Amniotic epithelial cell (primary cell): ENCODE measurements at places on chromosomes 16 and 17.
A peak's percentile ranks its signal among the peaks of the same experiment; 100 is the strongest.

DNA sequence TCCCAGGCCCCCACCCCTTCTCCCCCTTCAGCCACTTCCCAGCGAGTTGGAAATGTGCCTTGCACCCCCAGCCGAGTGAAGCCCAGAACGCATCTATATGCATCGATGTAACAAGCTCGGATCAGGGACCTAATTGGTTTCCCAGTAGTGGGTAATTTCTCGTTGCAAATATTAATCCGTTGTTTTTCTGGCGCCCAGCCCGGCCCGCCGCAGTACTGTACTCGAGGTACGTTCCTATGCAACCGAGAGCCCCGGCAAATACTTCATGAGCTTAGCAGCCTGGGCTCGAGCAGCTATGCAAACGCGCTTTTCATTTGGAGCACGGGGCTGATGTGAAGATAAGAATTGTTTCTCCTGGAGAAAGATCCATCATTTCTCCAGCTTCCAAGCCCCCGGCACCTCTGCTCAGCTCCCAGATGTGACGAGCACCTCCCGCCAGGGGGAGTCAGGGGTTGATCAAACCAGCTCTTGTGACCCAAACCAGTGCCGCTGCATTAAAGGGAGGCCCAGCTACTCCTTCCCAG lies 229.8 kb downstream of the KATNIP start:
- DNase-seq: peak; percentile 59

DNA sequence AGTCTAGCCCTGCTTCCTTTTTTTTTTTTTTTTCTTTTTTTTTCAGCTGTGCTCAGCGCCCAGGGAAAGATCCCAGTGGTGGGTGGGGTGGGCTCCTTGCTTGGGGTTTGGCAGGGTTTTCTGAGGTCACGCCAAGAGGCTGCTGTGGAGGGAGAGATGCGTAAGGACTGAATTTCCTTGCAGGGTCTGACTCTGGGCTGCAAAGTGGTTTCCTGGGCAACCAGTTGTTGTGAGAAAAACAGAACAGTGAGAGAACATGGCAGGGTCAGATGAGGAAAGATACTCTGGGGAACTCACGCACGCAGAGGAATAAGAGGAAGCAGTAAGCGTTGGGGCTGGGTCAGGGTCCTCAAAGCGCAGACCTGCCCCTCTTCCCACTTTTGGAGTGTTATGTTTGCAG lies 119.5 kb downstream of the IRF8 start:
- DNase-seq: peak; percentile 31

- no peak for DNase-seq
These were observed 36.6 kb upstream of the NACA2 start for GRCh38 chr17:61627658-61628057.

DNA sequence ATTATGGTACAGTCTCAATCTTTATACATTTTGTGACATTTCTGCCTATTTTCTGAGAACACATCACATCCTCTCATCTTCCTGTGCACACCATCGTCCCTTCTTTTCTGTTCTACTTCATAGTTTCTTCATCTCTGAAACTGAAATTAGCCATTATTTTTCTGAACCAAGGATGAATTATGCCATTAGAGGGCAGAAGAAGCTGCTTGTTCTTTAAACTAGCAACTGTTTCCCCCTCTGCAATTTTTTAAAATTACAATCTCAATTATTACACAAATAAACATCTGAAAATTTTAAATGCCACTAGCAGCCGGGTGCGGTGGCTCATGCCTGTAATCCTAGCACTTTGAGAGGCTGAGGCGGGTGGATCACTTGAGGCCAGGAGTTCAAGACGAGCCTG lies 41.3 kb downstream of the RBBP6 start:
- peak; percentile 49 for DNase-seq

- DNase-seq: no peak
These were observed 56.7 kb downstream of the YPEL2 start for GRCh38 chr17:59388069-59388556.

DNA sequence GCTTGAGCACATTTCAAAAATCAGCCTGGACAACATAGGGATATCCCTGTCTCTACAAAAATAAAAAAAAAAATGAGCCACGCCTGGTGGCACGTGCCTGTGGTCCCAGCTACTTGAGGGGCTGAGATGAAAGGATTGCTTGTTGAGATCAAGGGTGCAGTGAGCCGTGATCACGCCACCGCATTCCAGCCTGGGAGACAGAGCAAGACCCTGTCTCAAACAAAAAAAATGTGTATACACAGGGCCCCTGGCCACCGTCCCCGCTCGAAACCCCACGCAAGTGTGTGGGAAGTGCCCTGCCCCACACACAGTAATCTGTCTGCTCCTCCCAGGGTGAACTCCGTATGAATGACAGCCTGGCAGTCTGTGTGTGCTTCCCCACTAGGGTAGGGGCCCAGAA lies 93.0 kb upstream of the RPL38 start:
- no peak for DNase-seq

- no peak for DNase-seq
These were observed 45.9 kb downstream of the C16orf95 start for GRCh38 chr16:87271256-87271655.

- no peak for DNase-seq
These were observed 26.3 kb upstream of the APOH start for GRCh38 chr17:66255527-66255971.

DNA sequence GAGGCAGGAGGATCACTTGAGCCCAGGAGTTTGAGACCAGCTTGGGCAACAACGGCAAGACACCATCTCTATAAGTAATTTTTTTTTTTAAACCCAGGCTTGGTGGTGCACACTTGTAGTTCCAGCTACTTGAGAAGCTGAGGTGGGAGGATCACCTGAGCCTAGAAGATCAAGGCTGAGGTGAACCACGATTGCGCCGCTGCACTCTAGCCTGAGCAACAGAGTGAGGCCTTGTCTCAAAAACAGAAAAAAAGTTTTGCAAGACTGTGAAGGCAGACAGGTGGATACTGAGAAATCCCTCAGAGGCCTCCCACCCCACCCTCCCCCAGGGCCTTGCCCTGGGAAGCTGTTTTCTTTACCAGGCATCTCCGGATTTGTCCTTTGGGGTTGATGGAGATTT lies 125.4 kb downstream of the MGAT5B start:
- DNase-seq: no peak

- DNase-seq: no peak
These were observed 100.4 kb downstream of the STX8 start for GRCh38 chr17:9475101-9475658.

DNA sequence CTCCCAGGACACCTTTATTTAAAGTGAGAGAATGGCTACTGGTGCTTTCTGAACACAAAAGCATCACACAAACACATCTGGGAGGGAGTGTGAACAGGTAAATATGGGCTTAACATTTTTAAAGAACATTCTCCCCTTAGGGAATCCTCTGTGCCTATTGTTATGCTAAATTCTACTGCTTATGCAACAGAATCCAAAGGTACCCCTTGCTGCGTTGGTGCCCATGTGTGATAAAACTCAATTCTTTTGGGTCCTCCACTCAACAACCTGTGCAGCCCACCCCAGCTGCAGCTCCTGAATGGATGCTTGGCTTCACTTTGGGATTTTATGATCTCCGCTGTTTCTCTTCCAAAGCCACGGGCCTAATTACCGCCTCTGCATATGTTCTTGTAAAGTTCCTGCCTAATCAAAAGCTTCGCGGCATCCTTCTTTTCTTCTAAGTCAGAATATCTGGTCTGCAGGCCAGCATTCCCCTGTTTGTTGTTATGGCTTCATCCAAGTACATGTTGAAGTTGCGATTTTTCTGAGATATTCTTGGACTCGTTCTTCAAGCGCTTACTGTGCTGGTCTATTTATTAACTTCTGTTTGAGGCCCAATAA lies 23.9 kb downstream of the RHBDL3 start:
- no peak for DNase-seq

DNA sequence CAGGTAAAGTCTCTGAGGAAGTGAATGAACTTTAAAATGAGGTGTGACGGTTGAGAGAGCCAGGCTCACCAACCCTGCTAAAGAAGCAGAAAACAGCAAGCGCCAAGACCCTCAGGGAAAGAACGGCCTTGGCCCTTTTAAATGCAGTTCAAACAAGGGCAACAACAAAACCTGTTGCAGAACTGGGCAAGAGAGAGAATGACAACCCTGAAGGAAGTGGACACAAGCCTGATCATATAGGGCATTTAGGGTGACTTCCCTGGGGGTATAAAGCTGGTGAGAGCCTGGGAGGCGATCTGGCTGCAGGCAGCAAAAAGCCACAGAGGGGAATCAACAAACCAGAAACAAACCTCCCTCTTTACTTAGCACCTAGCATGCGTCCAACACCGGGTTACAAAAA lies 1.0 kb downstream of the CPPED1 start:
- no peak for DNase-seq

DNA sequence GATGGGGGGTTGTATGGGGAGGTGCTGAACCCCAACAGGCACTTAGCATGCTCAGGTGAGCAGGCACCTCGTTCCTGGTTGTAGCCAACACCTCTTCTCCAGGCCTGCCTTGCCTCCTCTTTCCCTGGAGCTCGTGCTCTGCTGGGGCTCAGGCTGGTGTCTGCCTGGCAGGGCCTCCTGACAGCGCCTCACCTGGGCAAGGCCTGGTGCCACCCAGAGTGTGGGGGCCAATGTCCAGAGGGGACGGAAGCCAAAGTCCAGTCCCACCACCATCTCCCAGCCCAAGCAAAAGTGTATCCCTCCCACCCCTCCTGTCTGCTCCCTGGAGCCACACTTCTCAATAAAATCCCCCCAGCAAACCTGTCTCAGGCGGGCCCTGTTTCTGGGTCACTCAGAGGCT lies 304.2 kb upstream of the TNRC6C start:
- DNase-seq: no peak

DNA sequence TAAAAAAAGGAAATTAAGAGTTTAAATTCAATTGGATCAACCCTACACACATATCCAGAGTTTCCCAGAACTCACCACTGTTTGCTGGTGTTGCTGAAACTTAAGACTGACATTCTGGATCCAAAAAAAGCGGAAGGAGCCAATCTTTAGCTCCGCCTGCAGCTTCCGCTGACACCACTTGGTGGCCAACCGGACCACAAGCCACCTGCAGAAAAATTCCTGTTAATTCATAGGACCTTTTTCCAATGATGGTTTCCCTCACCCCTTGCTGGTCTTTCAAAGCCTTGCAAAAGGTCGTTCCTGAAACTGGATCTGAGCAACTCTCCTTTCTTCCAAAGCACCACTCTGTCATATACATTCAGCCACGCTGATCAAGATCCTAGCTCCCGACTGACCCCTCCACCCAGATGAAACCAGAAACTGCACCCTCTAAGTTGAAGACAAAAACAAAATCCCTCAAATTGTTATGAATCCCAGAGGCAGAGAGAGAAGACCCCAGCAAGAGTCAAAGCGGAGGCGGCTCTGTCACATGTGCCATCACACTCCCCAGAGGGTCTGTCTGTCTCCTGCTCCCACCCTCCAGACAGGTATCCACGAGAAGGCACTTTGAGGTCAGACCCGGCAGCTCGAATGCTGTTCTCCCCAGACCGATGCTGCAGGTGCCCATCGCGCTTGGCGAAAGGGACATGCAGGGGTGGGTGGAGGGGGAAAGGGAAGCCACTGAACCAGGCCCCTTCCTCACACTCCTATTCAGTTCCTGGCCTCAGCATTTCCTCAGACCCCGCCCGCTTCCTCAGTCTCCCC lies 773 bp downstream of the BLTP2 start:
- peak; percentile 26 for DNase-seq

DNA sequence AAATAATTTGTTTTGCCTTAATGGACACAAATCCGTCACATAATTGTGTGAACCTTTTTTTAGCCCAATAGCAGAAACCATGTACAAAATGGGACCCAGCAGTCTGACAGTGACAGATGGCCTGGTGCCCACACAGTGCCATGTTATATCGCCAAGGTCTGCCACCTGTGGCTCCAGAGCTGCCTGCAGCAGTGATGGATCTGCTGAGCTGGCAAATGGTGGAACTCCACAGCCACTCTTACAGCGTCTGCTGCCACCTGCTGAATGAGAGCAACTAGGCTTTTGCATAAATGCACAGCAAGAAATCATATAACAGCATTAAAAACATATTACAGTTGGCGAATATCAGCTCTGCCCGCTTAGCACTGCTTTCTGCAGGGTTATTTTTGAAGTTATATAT lies 59.4 kb downstream of the NUP93 start:
- peak; percentile 66 for DNase-seq

DNA sequence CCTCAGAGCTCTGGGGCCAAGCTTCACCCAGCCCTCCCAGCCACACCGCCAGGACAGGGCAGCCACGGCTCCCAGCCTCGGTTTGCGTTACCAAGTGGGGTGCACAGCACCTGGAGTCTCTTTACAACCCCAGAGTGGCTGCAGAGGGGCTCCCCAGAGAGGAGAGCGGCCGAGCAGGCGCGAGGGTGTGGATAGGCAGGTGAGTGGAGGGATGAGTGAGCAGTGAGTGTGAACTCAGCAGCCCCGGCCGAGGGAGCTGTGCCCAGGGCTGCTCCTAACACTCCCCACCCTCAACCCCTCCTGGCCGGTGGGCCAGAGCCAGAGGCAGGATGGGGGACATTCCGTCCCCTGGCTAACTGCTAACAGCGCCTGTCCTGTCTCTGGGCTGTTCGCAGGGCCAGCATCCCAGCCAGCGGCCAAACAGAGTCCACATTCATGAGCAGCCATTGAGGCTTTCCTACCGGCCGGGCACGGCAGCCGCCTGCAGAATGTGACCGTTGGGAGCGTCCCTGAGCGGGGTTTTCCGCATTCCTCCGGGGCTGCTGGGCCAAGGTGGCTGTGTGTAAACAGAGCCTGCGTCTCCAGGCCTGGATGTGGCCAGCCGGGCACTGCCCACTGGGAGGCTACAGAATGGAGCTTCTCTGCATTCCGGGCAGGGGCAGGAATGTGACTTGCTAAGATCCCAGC lies 5.3 kb downstream of the ZNF469 start:
- peak; percentile 21 for DNase-seq

- no peak for DNase-seq
These were observed 19.3 kb upstream of the TBX2 start for GRCh38 chr17:61380217-61380835.

DNA sequence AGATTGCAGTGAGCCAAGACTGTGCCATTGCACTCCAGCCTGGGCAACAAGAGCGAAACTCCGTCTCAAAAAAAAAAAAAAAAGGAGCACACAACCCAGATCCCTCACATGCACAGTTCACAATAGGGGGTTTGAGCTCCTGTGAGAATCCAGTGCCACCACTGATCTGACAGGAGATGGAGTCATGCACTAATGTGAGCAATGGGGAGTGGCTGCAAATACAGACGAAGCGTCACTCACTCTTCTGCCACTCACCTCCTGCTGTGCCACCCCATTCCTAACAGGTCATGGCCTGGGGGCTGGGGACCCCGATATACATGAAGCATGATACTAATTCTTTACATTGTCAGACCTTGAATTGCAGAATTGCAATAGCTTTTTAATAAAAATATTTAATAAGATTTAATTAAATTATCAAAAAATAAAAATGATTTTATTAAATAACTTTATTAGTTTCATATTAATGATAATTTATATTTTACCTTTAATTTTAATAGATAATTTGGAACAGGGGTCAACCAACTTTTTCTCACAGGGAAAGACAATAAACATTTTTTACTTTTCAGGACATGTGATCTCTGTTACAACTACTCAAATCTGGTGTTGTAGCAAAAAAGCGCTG lies 171.4 kb downstream of the COPRS start:
- DNase-seq: no peak

GRCh38 chr16:81549547-81550431 lies 105.2 kb downstream of the CMIP start:
- DNase-seq: no peak

- no peak for DNase-seq
These were observed 1.4 kb downstream of the PPP1R9B start for GRCh38 chr17:50149091-50149416.

- no peak for DNase-seq
These were observed 82.3 kb upstream of the BCAR1 start for GRCh38 chr16:75333721-75334163.
